ENCODE measurements at places on chromosomes 7 and 10. TPM values are rescaled to one million over a fixed set of nuclear protein-coding genes. Genes with fewer than 3 reads are reported as not detected.

GRCh38 chr10:75550191-75550590 lies 118.8 kb downstream of the LRMDA start:
- no peaks in the 10 kb centered on the region for H3K4me1 ChIP-seq
- no peak for DNase-seq
- peaks cover 3% of the 10 kb centered on the region for H3K36me3 ChIP-seq
- H3K27ac ChIP-seq: no peak overlapping the region
- H3K4me3 ChIP-seq: no peak overlapping the region
- H3K27me3 ChIP-seq: no peaks in the 10 kb centered on the region

GRCh38 chr7:130387306-130387627 lies 7.0 kb downstream of the CPA1 start:
- peaks cover 4% of the 10 kb centered on the region for H3K36me3 ChIP-seq
- DNase-seq: no peak
- no peak overlapping the region for H3K4me3 ChIP-seq
- no peaks in the 10 kb centered on the region for H3K4me1 ChIP-seq
- H3K27me3 ChIP-seq: no peaks in the 10 kb centered on the region

GRCh38 chr7:149767068-149767467 lies 6.3 kb downstream of the ZNF467 start:
- H3K4me1 ChIP-seq: no peaks in the 10 kb centered on the region
- DNase-seq: no peak
- H3K27me3 ChIP-seq: peaks cover 87% of the 10 kb centered on the region
- H3K36me3 ChIP-seq: no peaks in the 10 kb centered on the region
- no peak overlapping the region for H3K27ac ChIP-seq
- H3K4me3 ChIP-seq: no peak overlapping the region

ODAD2 gene
- 2.8 TPM for total RNA-seq

DKK1 gene
- 0.64 TPM for total RNA-seq

- no peak for DNase-seq
- no peak overlapping the region for H3K4me3 ChIP-seq
- no peaks in the 10 kb centered on the region for H3K4me1 ChIP-seq
- H3K27me3 ChIP-seq: no peaks in the 10 kb centered on the region
- no peaks in the 10 kb centered on the region for H3K36me3 ChIP-seq
- no peak overlapping the region for H3K27ac ChIP-seq
Measured at GRCh38 chr7:134374791-134375190, 58.1 kb upstream of the SLC35B4 start.

SFXN4 gene
- 24.9 TPM for total RNA-seq

DNA sequence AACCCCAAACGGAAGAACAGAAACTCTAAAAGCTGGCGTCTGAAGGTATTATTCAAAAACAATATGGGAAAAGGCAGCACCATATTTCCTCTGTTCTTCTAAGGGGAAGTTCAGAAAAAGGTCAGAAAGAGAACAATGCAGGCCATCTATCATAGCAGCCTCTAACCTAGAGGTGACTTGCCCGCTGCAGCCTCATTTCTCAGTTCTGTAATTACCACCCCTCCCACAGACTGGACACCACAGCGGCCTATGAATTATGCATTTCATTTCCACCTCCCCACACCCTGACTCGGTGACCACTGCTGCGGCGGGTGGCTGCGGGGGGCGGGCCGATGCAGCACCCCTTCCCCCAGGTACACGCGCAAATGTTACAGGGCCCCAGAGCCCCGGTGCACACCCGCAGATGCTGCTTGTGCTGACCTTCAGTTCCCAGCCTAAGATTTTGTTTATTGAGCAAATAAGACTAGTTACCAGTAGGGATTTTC lies 125.5 kb downstream of the CLEC2L start:
- no peaks in the 10 kb centered on the region for H3K4me1 ChIP-seq
- H3K27ac ChIP-seq: no peak overlapping the region
- no peak overlapping the region for H3K4me3 ChIP-seq
- no peak for DNase-seq

DNA sequence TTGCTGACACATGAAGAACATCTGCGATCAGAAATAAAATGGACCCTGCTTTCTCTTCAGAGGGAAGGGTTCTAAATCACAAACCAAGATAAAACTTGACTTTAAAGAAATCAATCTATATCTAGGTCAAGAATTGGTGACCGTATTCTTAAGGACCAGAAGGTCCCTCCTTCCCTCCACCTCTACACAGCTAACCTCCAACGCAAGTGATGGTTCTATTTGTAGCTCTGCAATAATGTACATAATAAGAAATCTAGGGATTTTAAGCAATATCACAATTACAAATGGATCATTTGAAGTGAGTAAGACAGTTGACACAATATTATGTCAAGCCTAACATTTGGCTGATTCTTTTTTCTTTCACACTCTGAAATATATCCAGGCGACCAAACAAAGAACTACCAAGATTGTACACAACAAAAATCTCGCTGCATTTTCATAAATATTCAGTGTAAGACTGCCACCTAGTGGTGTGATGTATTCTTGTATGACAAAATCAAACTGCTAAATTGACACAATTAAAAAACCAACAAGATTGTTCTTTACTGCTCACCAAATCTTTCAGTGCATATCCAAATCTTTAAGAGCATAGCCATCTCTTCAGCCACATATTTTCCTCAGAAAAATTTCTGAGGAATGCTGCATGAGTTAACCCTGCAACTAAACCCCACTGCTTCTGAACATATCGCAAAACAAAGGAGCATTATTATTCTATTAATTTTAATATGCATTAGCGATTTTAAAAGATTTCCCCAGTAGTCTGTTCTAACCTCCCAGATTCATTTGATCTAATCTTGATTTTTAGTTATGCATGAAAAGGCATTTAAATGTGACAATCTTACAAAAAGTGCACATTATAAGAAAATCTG lies 44.5 kb downstream of the ICA1 start:
- DNase-seq: no peak
- H3K36me3 ChIP-seq: peaks cover 16% of the 10 kb centered on the region
- peaks cover 4% of the 10 kb centered on the region for H3K4me1 ChIP-seq
- no peak overlapping the region for H3K4me3 ChIP-seq
- no peak overlapping the region for H3K27ac ChIP-seq

GRCh38 chr7:101964680-101965452 lies 147.4 kb downstream of the CUX1 start:
- no peaks in the 10 kb centered on the region for H3K27me3 ChIP-seq
- H3K27ac ChIP-seq: no peak overlapping the region
- DNase-seq: no peak
- no peaks in the 10 kb centered on the region for H3K36me3 ChIP-seq
- H3K4me1 ChIP-seq: no peaks in the 10 kb centered on the region
- H3K4me3 ChIP-seq: no peak overlapping the region

GRCh38 chr10:87846023-87846422 lies 17.3 kb downstream of the KLLN start:
- no peak for DNase-seq
- H3K36me3 ChIP-seq: no peaks in the 10 kb centered on the region
- H3K27me3 ChIP-seq: no peaks in the 10 kb centered on the region
- no peak overlapping the region for H3K27ac ChIP-seq

DNA sequence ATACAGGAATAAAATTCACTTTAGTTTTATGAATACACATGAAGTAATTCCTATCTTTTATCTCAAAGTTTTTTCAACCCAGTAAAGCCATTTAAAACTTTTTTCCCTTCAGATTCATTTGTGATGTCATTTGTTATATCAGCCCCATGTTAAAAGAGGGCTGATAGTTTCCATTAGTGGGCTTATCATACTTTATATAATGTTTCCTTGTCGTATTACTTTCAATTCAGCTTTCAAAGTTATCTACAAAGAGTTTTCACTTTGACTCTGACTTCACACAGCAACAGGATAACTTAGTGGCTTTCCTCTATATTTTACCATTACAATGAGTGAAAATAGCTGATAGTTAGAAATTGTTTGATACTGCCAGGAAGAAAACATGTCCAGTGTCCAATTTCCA lies 484.8 kb downstream of the SUGCT start:
- no peak for DNase-seq
- H3K36me3 ChIP-seq: no peaks in the 10 kb centered on the region
- no peaks in the 10 kb centered on the region for H3K4me1 ChIP-seq
- H3K27ac ChIP-seq: no peak overlapping the region

DNA sequence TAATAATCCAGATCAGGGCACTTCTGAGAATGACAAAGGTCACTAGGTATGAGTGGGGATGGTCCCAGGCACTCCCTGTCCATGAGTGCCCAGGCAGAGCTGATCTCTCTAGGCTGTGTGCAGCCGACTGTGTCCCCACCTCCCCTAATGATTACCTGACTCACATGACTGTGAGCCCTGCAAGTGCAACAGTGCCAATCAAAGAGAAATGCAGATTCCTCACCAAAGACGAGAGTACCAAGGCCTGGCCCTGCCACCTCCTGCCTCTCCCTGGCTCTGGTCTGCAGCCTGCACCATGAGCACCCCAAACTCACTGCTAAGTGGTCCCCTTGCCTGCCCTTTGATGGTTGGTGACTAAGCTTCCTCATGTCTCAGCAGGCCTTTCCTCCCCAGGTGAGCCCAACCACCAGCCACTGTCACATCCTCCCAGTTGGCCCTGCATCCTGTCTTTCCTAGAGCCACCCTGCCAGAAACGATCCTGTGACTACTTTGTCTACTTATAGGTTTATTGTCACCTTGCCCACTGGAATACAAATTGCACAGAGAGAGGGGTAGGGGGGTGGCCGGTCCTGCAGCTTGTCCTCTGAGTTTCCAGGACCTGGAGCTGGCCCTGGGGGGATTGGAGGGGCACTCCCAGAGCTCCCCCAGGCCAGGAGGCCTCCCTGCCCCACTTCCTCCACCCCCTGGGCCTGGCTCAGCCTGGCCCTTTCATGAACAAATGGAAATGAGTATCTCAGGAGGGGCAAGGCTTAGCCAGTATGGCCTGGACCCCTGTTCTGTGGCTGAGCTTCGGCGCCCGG lies 22.4 kb upstream of the GDF10 start:
- H3K4me1 ChIP-seq: no peaks in the 10 kb centered on the region
- DNase-seq: no peak
- no peak overlapping the region for H3K27ac ChIP-seq
- H3K4me3 ChIP-seq: no peak overlapping the region
- H3K27me3 ChIP-seq: no peaks in the 10 kb centered on the region

- no peaks in the 10 kb centered on the region for H3K27me3 ChIP-seq
- no peak overlapping the region for H3K4me3 ChIP-seq
- DNase-seq: no peak
- no peaks in the 10 kb centered on the region for H3K4me1 ChIP-seq
Measured at GRCh38 chr10:124665980-124666379, 78.2 kb downstream of the FAM53B start.

DNA sequence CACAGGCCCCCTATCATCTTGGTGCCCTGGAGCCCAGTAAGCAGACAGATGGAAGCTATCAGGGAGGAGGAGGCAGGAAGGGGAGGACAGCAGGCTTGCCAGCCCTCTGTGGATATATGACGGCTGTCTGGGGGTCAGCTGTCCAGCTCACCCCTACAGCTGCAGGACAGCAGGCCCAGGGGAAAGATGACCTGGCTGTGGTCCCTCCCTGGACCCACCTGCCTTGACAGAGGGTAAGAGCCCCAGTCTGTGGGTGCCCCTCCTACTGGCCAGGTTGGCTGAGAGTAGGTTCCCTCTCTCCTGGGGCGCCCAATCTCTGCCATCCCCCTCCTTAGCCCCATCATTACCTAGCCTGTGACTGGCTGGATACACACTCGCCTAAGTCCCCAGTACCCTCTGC lies 62.5 kb downstream of the C10orf143 start:
- H3K27ac ChIP-seq: no peak overlapping the region
- H3K36me3 ChIP-seq: no peaks in the 10 kb centered on the region
- H3K4me1 ChIP-seq: no peaks in the 10 kb centered on the region
- no peak for DNase-seq

DNA sequence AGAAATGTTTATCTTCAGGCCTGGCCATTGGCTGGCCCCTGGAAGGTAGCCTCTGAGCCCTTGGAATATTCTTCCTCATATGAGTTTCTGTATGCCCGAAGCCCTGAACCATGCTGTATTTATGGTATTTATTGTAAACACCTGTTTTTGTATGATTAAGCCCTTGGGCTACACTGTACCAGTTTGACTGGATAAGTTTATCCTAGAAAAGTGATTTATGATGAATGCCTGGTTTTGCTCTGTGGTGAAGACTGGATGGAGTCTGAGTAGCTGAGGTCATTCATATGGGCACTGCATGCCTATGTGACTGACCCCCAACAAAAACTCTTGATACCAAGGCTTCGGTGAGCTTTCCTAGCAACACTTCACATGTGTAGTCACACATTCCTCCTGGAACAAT lies 66.7 kb downstream of the CASD1 start:
- H3K4me1 ChIP-seq: no peaks in the 10 kb centered on the region
- H3K27ac ChIP-seq: no peak overlapping the region
- DNase-seq: no peak
- H3K36me3 ChIP-seq: peaks cover 25% of the 10 kb centered on the region

ACSL5 gene
- total RNA-seq: not detected

SLC39A12 gene
- not detected for total RNA-seq

LMBR1 gene
- 62.3 TPM for total RNA-seq

DNA sequence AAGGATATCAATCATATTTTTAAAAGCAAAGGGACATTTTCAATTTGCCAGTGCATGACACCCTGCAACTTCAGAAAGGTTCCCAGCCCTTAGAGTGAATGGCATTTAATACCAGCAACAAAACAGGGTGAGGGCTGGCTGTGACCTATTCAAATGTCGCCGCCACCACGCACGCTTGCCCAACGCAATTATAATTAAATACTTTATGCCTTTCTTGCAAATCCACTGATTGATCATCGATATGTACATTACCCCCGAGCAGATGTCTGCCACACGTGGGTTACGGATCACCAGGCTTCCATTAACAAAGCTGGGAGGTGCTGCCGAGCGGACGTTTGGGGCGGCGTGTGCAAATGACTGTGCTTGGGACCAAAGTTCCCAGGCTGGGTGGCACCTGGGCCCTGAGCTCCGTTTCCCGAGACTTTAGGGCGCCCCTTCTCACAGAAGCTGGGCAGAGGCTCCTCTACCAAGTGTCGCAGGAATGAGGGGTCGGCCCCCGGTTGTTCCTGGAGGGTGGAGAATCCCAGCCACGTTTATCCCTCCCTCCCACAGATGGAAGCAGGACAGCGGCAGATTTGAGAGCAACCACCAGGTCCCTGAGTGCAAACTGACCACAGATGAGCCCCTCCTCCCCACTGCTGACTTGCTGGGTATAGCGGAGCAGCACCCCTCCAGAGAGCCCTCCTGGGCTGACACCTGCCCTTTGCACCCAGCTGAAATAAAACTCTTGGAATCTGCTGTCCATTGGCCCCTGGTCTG lies 3.9 kb downstream of the FOXL3 start:
- no peak overlapping the region for H3K4me3 ChIP-seq
- H3K4me1 ChIP-seq: no peaks in the 10 kb centered on the region
- peaks cover 29% of the 10 kb centered on the region for H3K27me3 ChIP-seq
- no peak overlapping the region for H3K27ac ChIP-seq

RBM20 gene
- total RNA-seq: 0.17 TPM

GRCh38 chr10:77771851-77772250 lies 134.2 kb upstream of the KCNMA1 start:
- H3K36me3 ChIP-seq: peaks cover 7% of the 10 kb centered on the region
- DNase-seq: no peak
- H3K4me1 ChIP-seq: no peaks in the 10 kb centered on the region
- H3K4me3 ChIP-seq: no peak overlapping the region
- no peaks in the 10 kb centered on the region for H3K27me3 ChIP-seq

DNA sequence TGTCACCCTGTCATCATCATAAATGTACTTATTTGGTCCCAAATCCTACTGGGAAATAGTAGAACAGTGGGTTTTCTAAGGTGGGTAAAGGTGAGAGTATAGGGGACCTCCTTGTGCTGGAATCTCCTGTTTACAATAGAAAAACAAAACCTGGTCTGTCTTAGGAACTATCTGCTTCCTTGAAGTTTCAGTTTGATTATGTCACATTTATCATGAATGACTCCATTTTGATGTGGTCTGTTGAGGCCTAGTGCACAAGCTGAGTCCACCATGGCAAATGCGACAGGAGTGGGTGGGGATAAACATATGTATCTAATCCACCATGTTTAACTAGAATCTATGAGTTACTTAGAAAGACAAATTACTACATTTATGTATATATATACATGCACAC lies 13.0 kb upstream of the REPIN1 start:
- no peak overlapping the region for H3K27ac ChIP-seq
- 0 out of 2 replicates have a peak, but pooled peaks cover 3% of the 10 kb centered on the region for H3K4me1 ChIP-seq
- no peak for DNase-seq

TMEM139 gene
- total RNA-seq: 0.85 TPM

CYP3A7 gene
- not detected for total RNA-seq

Measured in H9 (cell line).